HCT116 (cell line): ENCODE measurements at places on chromosomes 6 and 20.
A peak's percentile ranks its signal among the peaks of the same experiment; 100 is the strongest.

DNA sequence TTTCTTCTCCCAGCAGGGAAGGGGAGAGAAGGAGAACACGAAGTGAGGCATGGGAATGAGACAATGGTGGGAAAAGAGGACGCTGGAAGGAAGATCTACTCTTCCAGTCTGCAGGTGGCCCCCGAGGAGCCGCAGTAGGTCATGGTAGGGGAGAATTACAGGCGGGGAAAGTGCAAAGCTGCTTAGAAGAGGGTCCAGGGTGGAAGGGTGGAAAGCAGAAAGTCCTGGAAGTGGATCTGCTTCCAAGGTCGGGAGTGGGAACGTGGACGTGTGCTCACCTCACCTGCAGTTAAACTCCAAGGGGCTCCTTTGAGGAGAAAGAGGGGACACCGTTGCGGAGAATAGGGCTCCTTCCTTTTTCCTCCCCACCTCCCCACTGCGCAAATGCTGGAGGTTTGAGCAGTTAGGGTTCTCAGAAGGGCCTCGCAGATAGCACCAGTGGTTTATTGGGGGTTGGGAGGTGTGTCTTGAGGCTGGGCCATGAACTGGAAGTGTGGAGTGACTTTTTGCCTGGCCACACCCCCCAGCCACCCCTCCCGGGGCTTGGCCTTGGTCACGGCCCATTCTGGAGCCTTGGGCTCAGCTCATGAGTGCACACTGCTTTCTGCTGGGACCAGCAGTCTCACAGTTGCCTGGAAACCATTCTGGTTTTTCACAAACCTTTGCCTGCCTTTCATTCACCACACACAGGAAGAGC is 100.4 kb upstream of the MLN start:
- no peak for DNase-seq

DNA sequence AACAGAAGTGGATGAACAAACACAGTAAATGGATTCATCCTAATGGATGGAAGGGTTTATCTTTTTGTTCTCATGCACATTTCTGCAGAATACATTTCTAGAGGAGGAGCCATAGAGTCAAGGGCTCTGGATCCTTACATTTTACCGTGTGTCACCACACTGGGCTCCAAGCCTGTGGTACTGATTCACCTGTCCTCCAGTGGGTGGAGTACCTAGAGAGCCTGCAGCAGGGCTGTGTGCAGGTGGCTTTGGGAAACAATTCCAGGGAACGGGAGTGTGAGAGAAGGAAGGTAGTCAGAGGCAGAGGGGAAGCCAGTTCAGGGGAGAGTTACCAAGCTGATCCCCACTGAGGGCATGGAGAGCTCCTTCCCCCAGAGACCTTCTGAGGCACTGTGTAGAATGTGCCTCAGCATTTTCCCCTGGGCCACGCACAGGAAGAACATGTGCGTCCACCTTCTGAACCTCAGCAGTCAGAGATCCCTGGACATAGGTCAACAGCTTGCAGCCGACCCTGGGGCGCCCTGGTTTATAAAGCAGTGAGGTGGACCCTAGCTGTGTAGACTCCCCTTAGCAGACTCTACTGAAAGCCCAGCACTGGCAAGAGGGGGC is 85.3 kb upstream of the SLC22A23 start:
- DNase-seq, result no peak

DNA sequence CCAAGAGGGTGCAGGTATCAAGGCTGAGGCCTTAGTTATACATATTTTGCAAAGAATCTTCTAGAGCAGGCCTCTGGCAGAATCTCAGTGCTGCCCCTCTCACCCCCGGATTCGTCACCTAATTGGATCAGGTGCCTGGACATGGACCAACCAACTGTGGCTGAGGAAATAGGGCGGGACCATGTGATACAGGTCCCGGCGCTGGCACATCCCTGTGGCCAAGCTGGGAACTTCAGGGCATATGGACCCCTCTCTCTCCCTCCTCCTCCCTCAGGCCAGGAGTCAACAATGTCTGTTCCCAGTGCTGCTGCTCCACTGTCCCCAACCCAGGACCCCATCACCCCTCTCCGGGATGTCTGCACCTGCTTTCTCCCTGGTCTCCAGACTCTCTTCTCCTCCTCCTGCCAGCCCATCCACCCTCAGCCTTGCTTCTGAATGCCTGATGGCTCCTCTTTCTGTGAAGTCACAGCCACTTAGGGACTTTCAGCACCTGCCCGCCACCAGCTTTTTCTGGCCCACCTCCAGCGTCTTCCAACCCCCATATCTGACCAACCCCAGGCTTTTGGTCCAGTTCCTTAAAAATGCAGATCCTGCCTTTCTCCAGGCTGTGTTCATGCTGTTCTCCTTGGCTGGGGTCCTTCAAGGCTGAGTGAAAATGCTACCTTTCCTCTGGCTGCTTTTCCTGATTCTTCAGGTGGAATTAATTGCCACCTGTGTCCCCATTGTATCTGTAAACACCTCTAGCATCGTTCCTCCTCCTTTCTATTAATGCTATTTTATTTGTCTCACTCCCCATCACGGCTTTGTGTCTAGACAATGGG is 19.0 kb upstream of the MLN start:
- DNase-seq, result peak; percentile 66

DNA sequence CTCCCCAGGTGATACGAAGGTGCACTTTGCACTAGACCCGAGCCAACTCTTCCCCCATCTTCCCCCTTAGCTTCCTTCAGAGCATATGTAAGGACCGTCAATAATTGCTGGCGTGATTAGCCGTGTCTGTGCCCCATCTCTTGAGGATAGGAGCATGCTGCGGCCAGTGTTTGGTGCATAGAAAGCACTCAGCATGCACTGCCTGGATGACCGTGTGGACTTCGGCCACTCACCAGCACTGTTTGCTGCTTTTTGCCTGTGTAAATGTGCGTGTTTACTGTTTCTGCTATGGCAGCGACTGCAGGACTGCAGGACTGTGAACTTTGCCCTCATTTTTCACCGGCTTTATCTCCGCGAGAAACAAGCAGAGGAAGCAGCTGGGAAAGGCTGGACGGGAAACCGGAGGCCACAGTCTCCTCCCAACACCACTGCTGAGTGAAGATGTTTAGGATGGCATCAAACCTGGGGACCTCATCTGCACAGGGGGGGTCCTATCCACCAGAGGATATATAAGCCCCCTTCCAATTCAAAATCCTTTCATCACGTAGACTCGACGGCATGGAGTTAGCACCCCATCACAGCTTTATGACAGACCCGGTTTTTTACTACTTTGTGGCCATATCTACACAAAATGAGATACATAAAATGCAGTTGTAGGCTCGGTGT is 150.6 kb upstream of the AFDN start:
- no peak for DNase-seq

- no peak for DNase-seq
These were observed 42.6 kb downstream of the BMP7 start for GRCh38 chr20:57223648-57224489.

DNA sequence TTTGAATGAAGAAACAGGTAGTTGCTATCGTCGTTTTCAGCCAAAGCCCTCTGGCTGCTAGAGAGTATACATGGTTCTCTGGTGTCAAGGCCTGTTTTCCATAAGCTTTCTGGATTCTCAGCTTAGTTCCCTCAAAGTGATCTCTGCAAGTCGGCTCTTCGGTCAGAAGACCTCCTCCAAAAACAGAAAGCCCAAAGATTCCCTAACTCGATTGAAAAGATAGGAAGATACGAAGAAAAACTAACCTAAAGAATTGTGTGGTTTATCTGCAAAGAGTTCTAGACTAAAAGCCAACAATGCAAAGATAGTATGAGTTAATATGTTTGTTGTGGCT is 545 bp upstream of the ASCC3 start:
- no peak for DNase-seq

- DNase-seq, result no peak
These were observed 26.4 kb upstream of the SALL4 start for GRCh38 chr20:51828762-51829161.
